ENCODE measurements at places on chromosomes 6 and 20. TPM values are rescaled to one million over a fixed set of nuclear protein-coding genes. Genes with fewer than 3 reads are reported as not detected.
A peak's percentile ranks its signal among the peaks of the same experiment; 100 is the strongest.

The SRPK1 gene
- 149 TPM for total RNA-seq

DNA sequence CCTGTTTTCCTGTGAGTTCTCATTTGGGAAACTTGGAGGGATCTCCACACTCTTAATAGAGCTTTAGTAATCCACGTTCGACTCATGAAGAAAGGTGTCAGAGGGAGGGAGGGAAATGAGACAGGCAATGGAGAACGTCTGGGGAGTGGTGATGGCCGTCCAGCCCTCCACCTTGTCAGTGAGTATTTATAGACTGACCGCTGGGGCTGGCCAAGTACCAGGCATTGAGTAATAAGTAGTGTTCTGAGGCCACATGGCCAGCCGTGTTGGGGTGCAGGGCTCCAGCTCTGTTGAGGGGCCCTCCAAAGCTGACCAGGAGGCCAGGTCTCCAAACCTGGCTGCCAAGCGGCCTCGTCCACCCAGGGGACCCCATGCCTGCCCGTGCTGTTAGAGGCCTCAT is 11.3 kb upstream of the DSN1 start:
- H3K4me1 ChIP-seq, result no peaks in the 10 kb centered on the region
- H3K27ac ChIP-seq, result no peak overlapping the region
- no peak overlapping the region for H3K4me3 ChIP-seq
- no peak for DNase-seq
- no peaks in the 10 kb centered on the region for H3K36me3 ChIP-seq
- H3K27me3 ChIP-seq, result peaks cover 3% of the 10 kb centered on the region

- no peaks in the 10 kb centered on the region for H3K4me1 ChIP-seq
- DNase-seq, result no peak
- no peak overlapping the region for H3K4me3 ChIP-seq
- no peaks in the 10 kb centered on the region for H3K36me3 ChIP-seq
Observed at GRCh38 chr6:101089640-101090039, 208.5 kb upstream of the ASCC3 start.

DNA sequence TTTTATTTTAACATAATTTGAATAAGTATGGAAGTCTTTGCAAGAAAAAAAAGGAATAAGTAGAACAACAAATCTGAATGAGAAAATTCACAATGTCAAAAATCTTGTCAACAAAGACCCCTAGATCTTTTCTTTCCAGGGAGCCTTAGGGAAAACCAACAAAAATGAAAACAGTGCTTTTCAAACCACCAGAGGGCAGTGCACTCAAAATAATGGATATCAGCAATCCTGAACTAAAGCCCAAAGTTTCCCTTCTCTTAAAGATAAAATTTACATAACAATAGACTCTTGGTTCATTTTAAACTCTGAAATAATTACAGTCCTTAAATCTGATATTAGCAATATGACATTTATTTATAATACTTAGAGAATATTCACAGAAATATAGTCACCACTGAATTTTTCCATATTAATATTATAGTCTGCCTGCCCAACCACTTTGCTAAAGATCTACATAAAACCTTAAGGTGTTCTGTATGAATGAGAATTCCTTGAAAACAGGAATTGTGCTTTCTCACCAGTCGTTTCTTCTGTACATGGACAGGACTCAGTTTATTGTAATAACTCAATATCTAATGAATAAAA is 105.3 kb upstream of the BMP5 start:
- H3K4me1 ChIP-seq, result no peaks in the 10 kb centered on the region
- DNase-seq, result no peak
- no peaks in the 10 kb centered on the region for H3K27me3 ChIP-seq
- no peaks in the 10 kb centered on the region for H3K36me3 ChIP-seq

- no peak overlapping the region for H3K4me3 ChIP-seq
- no peaks in the 10 kb centered on the region for H3K36me3 ChIP-seq
- DNase-seq, result no peak
- H3K27ac ChIP-seq, result no peak overlapping the region
- H3K27me3 ChIP-seq, result no peaks in the 10 kb centered on the region
Observed at GRCh38 chr6:21750575-21750974, 157.0 kb downstream of the SOX4 start.

GRCh38 chr6:49980898-49981297 is 11.5 kb upstream of the DEFB113 start:
- DNase-seq, result no peak
- H3K4me1 ChIP-seq, result peaks cover 26% of the 10 kb centered on the region
- no peak overlapping the region for H3K27ac ChIP-seq
- H3K27me3 ChIP-seq, result no peaks in the 10 kb centered on the region
- no peak overlapping the region for H3K4me3 ChIP-seq

DNA sequence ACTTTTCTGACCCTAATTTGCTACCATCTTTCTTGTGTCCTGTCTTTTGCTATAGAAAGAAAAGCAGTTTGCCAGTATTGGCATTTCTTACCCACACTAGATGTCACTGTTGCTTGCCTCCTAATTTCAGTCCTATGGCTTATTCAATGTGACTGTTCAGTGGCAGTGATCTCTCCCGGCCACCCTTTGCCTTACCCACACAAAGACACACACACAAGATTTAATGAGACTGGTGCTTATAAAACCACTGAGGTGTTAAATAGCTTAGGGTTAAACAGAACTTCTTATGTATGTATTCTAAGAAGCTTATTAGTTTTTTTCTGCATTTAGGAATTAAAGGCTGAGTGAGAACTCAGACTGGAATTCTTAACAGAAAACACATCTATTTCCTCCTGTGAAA is 233.6 kb upstream of the ASCC3 start:
- no peaks in the 10 kb centered on the region for H3K36me3 ChIP-seq
- H3K4me3 ChIP-seq, result no peak overlapping the region
- H3K27me3 ChIP-seq, result no peaks in the 10 kb centered on the region
- H3K4me1 ChIP-seq, result no peaks in the 10 kb centered on the region
- no peak overlapping the region for H3K27ac ChIP-seq

DNA sequence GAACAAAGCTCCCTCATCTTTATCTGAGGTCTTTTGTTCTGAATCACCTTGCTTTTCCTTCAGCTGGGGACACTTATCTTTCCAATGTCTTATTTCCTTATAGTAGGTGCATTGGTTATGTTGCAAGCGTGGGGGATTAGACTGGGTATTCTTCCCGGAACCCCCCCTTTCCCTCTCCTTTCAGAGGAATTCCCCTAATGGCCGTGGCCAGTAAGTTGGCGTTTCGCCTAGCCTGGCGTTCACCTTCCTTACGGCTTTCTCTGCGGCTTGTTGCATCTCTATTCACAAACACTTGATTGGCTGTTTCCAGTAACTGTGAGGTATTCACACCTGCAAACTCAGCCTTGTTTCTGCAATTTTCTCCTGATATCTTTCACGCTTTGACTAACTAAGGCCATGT is 32.8 kb upstream of the FABP7 start:
- H3K36me3 ChIP-seq, result no peaks in the 10 kb centered on the region
- peaks cover 12% of the 10 kb centered on the region for H3K4me1 ChIP-seq
- H3K4me3 ChIP-seq, result no peak overlapping the region
- H3K27ac ChIP-seq, result no peak overlapping the region
- DNase-seq, result no peak

GRCh38 chr6:160891690-160892089 is 99.9 kb upstream of the MAP3K4 start:
- no peak overlapping the region for H3K27ac ChIP-seq
- no peak overlapping the region for H3K4me3 ChIP-seq
- DNase-seq, result no peak
- H3K4me1 ChIP-seq, result no peaks in the 10 kb centered on the region
- no peaks in the 10 kb centered on the region for H3K36me3 ChIP-seq
- peaks cover 9% of the 10 kb centered on the region for H3K27me3 ChIP-seq

DNA sequence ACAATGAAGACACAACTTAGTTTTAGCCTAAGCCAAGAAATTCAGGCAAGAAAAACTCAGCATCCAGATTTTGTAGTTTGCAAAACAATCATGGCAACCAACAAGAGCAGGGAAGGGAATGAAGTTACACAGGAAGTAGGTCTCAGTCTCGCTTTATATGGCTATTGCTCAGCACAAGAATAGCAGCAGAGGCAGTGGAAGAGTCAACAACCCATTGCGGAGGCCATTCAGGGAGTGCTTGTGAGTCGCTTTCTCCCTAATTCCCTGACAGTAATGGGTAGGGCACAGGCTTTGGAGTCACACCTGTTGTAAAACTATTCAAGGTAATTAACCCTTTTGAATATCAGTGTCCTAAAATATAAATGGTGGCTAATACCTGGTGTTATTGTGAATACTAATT is 238.5 kb downstream of the HDGFL1 start:
- DNase-seq, result no peak
- no peaks in the 10 kb centered on the region for H3K4me1 ChIP-seq
- H3K27me3 ChIP-seq, result no peaks in the 10 kb centered on the region
- H3K4me3 ChIP-seq, result no peak overlapping the region
- no peaks in the 10 kb centered on the region for H3K36me3 ChIP-seq
- H3K27ac ChIP-seq, result no peak overlapping the region

DNA sequence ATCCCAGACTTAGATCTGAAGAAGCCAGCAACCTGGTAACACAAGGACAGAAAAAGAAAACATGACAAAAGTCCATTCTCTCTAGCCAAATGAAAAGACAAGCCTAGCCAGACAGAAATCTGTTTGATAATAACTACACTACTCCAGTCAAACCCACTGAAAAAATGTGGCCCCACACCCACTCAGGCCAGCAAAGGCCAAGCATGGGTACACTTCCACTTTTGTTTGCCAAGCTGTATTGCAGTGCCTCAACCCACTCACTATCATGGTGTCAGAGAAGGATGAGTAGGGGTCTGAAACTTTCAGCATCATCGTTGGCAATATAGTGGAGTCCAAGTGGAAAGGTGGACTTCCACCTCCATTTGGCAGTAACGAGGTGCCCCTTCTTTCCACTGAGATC is 45.8 kb downstream of the EPM2A start:
- H3K4me3 ChIP-seq, result no peak overlapping the region
- H3K27me3 ChIP-seq, result peaks cover under 1% of the 10 kb centered on the region
- H3K27ac ChIP-seq, result no peak overlapping the region
- H3K4me1 ChIP-seq, result no peaks in the 10 kb centered on the region
- DNase-seq, result no peak
- H3K36me3 ChIP-seq, result no peaks in the 10 kb centered on the region

- H3K27ac ChIP-seq, result no peak overlapping the region
- no peak for DNase-seq
- H3K27me3 ChIP-seq, result no peaks in the 10 kb centered on the region
- H3K4me3 ChIP-seq, result no peak overlapping the region
- H3K36me3 ChIP-seq, result peaks cover 3% of the 10 kb centered on the region
- H3K4me1 ChIP-seq, result no peaks in the 10 kb centered on the region
Observed at GRCh38 chr20:3629893-3630292, 33.3 kb downstream of the GFRA4 start.

DNA sequence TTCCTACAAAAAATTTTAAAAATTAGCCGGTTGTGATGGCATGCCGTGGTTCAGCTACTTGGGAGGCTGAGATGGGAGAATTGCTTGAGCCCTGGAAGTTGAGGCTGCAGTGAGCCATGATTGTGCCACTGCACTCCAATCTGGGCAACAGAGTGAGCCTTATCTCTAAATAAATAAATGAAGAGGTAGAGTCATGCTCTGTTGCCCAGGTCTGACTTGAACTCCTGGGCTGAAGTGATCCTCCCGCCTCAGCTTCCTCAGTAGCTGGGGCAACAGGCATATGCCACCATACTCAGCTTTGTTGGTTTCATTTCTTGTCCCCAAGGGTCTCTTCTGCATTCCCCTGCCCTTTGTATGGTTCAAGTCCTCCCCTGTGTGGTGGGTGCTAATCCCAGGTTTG is 17.0 kb downstream of the HSPA1B start:
- no peak overlapping the region for H3K4me3 ChIP-seq
- no peak for DNase-seq
- H3K4me1 ChIP-seq, result peaks cover 10% of the 10 kb centered on the region
- H3K27me3 ChIP-seq, result peaks cover 4% of the 10 kb centered on the region
- H3K36me3 ChIP-seq, result peaks cover 21% of the 10 kb centered on the region

DNA sequence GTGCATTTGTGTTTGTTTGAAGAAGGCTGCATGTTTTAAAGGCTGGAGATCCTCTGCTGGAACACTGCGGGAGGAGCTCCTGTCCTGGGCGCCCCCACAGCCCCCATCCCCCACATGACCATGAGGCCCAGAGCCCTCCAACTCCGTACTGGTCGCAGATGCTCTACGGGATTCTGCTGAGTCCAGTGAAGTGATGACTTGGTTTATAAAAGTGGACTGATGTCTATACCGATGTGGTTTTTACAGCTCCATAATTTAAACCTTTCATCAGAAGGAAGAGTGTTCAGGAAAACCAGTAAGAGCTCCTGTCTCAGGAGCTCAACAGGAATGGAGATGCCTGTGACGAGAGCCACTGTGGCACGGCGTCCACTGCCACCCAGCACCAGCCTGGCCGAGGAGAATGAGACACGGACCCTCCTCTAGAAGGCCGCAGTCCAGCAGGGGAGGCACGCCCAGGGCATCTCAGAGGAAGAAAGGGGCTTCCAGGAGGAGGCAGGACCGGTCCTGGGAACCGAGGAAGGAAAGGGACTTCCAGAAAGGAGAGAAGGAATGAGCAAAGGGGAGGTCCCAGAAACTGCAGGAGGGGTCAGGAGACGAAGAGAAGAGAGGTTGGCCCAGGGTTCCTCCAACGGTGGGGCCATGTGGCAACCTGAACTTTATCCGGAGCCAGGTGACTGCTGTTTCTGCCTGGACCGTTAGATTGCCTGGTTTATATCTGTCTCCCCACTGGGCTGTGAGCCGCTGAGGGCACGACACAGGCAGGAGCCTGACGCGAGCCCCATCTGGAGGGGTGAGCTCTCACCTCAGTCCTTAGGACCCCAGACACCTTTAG is 26.9 kb downstream of the BFSP1 start:
- DNase-seq, result peak; percentile 23
- peak overlapping the region; percentile 81 for H3K4me3 ChIP-seq
- H3K36me3 ChIP-seq, result no peaks in the 10 kb centered on the region
- peak overlapping the region; percentile 86 for H3K27ac ChIP-seq
- H3K4me1 ChIP-seq, result peaks cover 67% of the 10 kb centered on the region
- peaks cover 4% of the 10 kb centered on the region for H3K27me3 ChIP-seq

DNA sequence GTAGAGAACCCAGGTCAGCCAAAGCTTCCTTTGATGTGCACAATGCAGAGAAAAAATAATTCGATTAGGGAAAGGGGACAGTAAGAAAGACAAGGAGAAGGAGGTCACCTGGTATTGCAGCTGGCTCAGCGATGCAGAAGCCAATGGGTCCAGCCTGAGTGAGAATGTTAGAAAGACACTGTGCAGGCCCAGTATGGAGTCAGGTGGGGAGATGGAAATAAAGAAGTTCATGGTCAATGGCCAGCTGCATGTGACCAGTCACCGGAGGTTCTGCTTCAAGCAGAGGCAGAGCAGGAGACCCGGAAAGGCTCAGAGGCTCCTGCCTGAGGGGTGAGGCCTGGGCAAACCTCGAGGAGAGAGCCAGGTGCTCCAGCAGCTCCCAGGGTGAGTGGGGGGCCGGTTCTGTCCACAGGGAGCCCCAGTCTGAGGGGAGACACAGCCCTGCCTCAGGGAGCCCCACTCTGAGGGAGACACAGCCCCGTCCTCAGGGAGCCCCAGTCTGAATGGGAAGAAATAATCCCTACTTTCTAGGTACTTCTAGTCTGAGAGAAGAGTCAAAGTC is 51.3 kb downstream of the LRFN2 start:
- no peak for DNase-seq
- H3K4me1 ChIP-seq, result no peaks in the 10 kb centered on the region
- peaks cover 4% of the 10 kb centered on the region for H3K27me3 ChIP-seq
- H3K27ac ChIP-seq, result no peak overlapping the region
- H3K36me3 ChIP-seq, result no peaks in the 10 kb centered on the region
- H3K4me3 ChIP-seq, result no peak overlapping the region

GRCh38 chr6:108565091-108565766 is 4.5 kb downstream of the FOXO3 start:
- no peak overlapping the region for H3K27ac ChIP-seq
- peaks cover 36% of the 10 kb centered on the region for H3K4me1 ChIP-seq
- peaks cover 50% of the 10 kb centered on the region for H3K27me3 ChIP-seq
- peak overlapping the region; percentile 28 for H3K4me3 ChIP-seq
